ENCODE measurements at places on chromosomes 2 and 18.

GRCh38 chr2:118852605-118853128 is 5.2 kb upstream of the EN1 start:
- no peak for DNase-seq

- no peak for DNase-seq
Measured at GRCh38 chr2:112048887-112049286, 6.2 kb upstream of the TMEM87B start.

DNA sequence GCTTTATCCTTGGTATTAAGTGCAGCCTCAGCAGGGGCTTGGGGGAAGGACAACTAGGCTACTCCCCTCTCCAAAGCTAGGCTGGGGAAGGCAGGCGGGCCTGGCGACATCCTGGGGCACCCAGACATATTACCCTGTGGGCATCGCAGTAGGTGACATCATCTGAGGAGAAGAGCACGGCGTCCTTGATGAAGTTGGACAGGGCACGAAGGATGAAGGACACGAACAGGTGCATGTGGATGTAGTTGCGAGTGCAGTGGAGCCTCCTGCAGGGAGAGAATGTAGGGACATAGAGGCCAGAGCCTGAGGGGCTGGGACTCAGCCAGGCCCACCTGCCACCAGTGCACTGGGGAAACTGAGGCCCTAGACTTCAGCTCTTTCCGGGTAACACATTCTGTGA is 32.3 kb downstream of the TMEM37 start:
- no peak for DNase-seq

- DNase-seq, result no peak
Measured at GRCh38 chr2:18445433-18446320, 114.8 kb downstream of the RDH14 start.

DNA sequence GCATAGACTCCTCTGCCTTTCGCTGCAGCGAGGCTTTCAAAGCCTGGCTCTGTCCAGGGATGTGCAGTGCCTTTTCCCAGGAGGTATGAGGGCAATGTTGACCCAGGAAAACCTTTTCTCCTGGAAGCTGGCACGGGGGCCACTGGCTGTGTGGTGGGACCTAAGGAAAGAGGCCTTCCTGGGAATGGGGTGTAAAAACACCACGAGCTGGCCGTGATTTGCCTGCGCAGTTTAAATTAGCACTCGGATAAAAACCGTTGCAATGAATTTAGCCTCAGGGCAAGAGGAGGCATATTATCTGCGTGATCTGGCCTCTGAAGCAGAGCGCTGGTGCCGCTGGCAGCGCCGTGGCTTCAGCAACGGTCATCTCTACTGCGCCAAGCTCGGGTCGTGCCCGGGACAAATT is 3.0 kb downstream of the OSR1 start:
- DNase-seq, result no peak

DNA sequence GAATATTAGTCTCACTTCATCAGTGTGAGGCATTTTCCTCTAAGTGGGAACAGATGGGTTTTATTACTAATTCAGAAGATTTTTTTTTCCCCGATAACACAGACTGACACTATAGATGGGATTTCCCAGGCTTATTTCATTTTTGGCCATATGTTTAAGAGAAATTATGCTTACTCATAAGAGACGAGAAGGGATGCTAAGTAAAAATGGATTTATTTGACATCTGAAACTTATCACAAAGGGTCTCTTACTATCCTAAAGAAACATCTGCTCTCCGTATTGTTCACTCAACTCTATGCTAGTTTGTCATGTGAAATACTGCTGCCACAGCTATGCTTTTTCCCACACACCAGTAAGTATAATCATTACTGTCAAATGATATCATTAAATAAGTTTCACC is 1476.3 kb downstream of the LRP1B start:
- DNase-seq, result no peak

DNA sequence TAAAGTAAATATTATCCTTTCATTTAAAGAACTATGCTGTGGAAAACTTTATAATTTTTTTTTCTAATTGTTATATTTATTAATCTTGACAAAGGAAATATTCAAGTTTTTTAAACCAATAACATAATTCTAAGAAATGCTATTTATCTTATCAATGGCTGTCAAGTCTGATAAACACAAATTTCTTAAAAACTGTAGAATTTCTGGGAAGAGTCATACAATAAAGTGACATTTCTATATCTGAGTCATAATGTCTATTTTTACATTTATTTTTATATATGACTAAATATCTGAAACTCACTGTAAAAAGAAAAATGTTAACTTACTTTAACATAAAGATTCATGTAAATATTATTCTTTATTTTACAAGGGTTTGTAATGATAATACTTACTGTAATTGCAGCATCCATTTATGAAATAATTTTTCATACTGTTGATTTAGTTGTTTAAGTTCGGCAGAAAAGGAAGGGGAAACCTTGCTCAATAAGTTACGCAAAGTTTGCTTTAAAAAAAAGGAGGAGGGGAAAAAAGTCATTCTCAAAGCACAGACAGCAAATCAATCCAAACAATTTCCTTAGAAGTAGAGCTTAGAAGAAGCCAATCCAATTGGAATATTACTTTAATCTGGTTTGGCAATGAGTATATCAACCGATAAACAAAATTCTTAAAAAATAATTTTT is 32.4 kb downstream of the ORC2 start:
- no peak for DNase-seq

DNA sequence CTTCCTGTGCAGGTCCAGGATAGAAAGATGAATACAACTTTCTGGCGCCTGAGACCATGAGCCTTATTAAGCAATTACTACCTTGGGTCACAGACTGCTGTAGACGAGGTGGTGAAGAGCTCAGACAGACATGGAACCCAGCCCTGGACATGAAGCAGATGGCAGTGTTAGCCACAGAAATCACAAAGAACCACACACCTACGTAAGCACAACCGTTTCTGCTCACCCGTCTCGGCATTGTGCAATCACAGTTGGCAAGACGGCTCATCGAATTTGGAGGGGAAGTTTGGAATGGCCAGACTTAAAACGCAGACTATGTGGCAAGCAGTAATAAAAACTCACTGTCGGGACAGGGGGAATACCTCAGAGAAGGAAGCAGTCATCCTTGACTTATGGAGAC is 24.3 kb upstream of the ASPRV1 start:
- no peak for DNase-seq

- DNase-seq, result no peak
Measured at GRCh38 chr2:45781464-45781811, 130.0 kb downstream of the PRKCE start.

DNA sequence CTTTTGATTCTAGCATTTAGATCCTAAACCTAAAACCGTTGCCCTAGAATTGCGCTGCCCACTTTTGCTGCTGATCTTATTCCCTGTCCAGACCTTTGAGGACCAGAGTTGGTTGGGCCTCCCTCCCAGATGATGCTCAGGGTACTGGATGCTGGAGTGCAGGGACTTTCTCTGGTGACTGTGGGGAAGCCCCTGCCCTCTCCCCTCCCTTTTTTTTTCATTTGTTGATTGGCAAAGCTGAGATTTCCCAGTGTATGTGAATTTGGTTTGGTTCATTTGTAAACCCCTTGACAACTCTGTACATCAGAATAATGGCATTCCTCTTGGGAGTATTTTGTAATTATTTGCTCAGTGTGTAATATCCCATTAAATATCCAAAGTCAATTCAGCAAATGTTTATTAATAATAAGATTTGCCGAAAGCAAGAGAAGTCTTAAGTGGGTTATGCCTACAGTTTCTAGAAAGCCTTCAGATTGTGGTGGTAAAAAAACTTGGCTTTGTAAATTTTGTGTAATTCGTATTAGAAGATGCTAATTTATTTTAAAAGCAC is 28.3 kb downstream of the RAB31 start:
- no peak for DNase-seq

- no peak for DNase-seq
Measured at GRCh38 chr2:240219208-240219890, 78.9 kb upstream of the OTOS start.

DNA sequence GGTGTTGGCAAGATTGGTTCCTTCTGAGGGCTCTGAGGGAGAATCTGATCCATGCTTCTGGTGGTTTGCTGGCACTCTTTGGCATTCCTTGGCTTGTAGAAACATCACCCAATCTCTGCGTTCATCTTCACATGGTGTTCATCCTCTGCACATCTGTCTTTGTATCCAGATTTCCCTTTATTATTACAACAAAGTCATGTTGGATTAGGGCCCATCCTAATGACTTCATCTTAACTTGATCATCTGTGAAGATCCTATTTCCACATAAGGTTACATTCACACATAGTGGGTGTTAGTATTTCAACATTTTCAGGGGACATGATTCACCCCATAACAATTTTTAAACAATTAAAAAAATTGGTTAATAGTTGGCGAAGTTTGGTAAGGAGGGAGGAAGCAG is 177.4 kb upstream of the CWC22 start:
- no peak for DNase-seq

DNA sequence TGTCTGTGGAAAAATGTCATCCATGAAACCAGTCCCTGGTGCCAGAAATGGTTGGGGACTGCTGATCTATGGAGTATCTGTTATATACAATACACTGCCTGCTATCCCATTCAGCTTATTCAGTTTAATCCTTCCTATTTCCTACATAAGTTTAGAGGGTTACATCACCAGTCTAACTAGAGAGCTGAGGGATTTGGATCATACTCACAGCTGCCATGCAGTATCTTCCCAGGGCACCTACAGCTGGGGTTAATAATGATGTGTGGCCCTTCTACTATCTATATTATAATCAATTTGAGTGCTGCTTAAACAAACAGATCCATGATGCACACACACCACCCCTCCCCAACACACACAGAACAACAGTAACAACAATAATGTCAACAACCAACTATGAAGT is 524.0 kb downstream of the LRRTM4 start:
- no peak for DNase-seq

Data from activated T-cell treated with anti-CD3 and anti-CD28 coated beads for 1 hour (primary cell).